D721Med (cell line): ENCODE measurements at places on chromosomes 3 and 15.

- DNase-seq = no peak
These were observed 180.1 kb downstream of the ATG7 start for GRCh38 chr3:11452312-11452711.

DNA sequence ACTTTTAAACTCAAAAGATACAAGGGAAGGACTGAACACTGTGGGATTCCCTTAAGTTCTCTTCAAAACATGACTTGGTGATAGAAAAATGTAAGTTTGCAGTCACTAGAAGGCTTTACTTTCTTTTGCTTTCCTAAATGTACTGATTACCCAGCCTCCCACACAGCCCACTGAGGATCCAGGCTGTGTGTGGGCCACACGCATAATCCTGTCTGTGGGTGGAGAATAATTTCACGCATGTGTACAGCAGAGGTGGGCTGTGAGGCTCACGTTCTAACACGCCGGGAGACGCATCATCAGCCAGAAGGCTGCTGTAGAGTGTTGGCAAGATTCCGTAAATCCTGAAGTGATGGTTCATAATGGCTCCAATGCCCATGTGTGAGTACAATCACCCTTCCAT lies 165.5 kb downstream of the CLSTN2 start:
- DNase-seq = no peak

DNA sequence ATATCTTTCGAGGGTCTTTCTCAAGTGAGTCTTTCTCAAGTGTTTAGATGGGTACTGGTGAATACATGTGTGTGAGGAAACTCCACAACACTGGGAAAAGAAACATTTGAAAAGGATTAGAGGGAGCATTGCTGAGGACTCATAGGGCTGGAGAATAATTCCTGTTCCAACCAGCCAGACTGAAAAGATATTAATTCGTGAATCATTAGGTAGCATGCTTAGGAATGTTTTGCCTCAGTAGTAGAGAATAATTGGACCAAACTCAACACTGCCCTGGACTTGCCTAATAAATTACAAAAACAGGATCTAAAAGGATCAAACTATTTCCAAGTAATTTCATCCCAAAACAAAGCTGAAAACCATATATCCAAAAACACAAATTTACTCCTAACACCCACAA lies 17.3 kb downstream of the PP2D1 start:
- no peak for DNase-seq

DNA sequence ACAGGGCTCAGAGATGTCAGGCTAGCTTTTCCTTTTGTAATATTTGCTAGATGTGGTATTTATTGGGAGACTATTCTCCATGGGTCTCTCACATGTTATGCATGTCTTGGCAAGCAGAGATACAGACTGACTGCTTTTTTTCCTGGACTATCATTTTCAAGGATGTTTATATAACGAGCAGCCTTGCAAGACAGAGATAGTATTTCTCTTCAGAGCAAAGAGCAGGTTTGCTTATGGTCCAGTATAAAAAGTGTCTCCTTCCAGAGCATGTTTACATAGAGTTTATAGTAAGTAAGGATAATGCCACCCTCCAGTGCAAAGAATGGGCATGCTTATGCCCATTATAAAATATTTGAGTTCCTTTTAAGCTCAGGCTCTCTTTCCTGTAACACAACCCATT lies 24.6 kb downstream of the GTF2E1 start:
- no peak for DNase-seq

DNA sequence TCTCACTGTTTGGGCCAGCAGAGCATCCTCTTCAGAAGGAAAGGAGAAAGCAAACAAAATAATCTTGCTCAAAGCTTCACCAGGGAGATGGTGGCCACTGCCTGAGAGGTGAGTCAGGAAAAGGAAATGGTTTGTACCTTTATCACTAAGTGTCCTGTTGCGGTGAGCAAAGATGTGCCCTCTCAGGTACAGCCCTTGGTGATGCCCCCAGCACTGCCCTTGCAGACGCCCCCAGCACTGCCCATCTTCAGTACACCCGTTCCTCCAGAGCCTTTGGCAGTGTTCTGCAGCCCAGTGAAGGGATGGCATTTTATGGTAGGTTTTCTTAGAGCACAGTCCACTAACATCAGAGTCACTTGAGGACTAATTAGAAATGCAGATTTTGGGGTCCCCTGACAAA lies 92.3 kb downstream of the ZNF621 start:
- DNase-seq = no peak

DNA sequence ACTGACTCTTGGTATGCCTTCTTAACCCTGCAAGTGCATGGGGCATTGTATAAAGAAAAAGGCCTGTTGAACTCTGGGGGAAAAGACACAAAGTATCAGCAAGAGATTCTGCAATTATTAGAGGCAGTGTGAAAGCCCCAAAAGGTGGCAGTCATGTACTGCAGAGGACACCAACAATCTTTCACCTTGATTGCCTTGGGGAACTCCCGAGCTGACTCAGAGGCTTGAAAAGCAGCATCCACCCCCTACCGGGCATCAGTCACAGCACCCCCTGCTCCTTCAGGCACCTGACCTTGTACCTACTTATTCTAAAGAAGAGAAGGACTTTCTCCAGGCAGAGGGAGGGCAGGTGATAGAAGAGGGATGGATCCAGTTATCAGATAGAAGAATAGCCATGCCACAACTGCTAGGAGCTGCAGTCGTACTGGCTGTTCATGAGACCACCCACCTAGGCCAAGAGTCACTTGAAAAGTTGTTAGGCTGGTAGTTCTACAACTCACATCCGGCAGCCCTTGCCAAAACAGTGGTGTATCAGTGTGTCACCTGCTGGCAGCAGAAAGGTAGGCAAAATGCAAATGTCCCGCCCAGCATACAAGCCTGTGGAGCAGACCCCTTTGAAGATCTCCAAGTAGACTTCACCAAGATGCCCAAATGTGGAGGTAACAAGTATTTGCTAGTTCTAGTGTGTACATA lies 241.6 kb upstream of the CNTN6 start:
- no peak for DNase-seq

DNA sequence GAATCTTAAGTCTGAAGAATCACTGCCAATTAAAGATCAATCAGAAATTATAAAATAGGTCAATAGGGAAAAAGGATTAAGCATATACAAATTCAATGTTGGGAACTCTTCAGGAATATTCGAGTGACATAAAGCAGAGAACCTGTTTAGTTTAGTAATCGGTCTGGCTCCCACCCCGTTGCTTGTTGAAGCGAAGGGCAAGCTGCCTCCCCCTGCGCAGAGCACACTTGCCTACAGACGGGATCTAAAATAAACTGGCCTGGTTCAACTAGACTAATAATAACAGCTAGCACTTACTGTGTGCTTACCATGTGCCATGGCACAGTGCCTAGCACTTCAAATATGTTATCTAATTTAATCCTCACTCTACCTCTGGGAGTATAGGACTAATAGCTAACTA lies 8.6 kb downstream of the SEMA6D start:
- DNase-seq = no peak

DNA sequence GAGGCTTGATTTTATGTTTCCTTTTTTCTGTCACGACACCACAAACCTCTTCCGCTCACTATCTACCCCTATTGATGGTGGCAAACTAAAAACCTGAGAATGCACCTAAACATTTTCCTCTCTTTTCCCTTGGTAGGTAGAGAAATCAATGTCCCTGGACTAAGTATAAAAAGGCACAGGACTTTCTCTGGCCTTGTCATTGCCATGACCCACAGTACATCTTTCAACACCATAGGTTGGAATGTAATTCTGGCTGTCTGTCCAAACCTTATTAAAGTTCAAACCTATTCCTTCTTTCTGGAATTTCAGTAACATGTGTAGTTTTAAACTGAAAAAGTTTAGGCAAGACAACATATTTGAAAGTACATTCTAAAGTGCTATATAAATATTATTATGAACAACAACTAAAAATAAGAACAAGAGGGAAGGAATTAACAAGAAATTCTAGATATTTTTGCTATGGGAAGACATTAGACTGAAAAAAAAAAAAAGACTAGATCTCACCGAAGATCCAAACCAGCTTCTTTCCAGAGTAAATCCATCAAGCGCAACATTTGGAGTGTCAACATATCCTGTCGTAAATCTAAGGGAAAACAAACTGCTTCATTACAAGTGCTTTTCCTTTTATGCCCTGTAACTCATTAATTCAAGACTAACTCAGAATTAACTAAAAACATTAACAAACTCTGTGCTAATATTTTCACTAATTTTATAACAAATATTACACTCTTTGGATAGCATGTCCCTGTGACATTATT lies 73.1 kb downstream of the FAIM start:
- DNase-seq = no peak

GRCh38 chr3:138461896-138462295 lies 27.5 kb downstream of the ESYT3 start:
- no peak for DNase-seq

- DNase-seq = no peak
These were observed 35.6 kb downstream of the SMAD3 start for GRCh38 chr15:67100801-67101581.
